Activated gamma-delta T cell treated with anti-CD3 and anti-CD28 coated beads, Interleukin-2, amount 50 U/mL, for 16 hours (primary cell): ENCODE measurements at places on chromosomes 4 and X.

GRCh38 chr4:168164045-168164444 is 71.7 kb downstream of the ANXA10 start:
- DNase-seq = no peak

- DNase-seq = no peak
Measured at GRCh38 chr4:6362243-6362885, 92.7 kb downstream of the WFS1 start.

GRCh38 chr4:124431653-124432192 is 280.8 kb downstream of the ANKRD50 start:
- DNase-seq = no peak

DNA sequence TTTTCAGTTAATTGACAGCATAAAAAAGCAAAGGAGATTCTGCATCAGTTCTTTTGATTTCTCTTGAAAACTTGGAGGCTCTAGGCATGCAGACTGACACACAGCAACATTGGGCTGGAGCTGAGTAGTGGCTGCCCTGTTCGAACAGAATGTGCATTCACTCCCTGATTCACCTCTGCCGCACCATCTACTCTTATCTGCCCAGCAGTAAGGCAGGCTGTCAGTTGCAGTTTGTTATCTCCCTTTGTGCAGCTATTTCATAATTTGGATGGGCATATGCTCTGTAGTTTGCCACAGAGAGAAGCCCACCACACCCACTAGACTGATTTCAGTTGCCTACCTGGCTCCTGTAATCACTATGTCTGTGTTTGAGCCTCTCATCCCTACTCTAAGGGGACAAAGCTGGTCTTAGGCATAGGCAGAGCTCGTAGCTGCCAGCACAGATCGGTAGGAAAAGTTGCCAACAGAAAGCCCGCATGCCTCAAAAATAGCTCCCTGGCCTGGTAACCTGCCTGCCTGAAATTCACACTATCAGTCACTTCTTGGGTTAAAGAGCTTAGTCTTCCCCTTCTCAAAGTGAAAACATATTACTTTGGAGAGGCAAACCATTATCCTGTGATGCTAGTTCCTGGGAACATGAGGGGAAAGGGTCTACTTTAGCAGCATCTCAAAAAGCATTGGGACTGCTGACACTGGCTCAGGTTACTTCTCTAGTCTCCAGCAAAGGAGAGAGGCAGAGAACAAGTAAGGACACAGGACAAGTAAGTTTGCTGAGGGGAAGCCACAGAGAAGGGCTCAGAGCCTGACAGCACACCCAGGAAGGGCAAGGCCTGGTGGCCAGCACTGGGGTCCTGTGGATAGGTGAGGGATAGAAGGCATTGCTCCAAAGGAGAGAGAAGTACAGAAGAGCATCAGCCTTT is 75.9 kb upstream of the TMEM164 start:
- DNase-seq = no peak

GRCh38 chr4:54657185-54657550 is 589 bp upstream of the KIT start:
- DNase-seq = no peak

- no peak for DNase-seq
Measured at GRCh38 chrX:31038575-31039326, 33.1 kb downstream of the FTHL17 start.

DNA sequence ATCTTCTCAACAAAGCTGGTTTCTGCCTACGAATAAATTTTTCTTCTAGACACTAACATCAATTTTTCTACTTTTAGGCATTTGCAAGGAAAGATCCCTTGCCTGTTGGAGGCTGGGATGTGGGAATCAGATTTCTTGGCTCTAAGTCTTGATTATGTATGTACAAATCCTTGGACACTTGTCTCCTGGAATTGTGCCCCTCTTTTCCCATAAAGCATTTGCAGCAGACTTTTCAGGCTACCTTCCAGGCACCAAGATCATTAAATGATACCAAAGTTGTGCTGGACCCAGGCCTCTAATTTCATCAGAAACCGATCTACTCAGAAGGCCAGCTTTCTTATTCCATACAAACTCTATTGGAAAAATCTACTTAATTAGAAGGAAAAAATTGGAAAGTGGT is 339.5 kb upstream of the DIPK2B start:
- no peak for DNase-seq

GRCh38 chrX:152892499-152892898 is 5.4 kb upstream of the ZNF185 start:
- no peak for DNase-seq

GRCh38 chr4:148059617-148060180 is 327.8 kb downstream of the ARHGAP10 start:
- no peak for DNase-seq

DNA sequence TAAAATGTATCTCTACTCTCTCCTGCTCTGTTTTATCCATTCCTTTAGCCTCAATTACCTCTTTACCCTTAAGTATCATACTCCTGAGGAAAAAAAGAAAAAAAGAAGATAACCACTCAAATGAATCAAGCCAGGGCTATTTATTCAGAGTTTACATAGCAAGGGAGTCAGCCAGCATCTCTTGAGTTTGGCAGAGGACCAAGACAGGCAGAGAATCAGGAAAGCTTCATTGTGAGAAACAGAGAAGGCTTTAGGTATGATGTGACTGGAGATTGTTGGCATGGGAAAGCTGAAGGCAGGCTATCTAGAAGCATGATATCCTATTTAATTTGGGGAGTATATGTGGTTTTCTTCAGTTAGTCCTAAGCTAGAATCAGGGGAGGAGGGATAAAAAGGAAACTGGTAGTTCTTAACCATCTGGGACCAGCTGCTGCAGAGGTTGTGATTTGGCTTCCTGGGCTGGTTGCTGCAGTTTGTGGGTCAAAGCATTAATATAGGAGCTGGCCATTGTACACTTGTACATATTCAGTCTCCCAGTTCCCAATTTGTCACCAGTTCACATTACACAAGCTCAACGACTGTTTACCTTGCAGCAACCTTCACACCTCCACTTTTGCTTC is 11.2 kb downstream of the APELA start:
- no peak for DNase-seq
